ENCODE measurements at places on chromosomes 5 and 9.

DNA sequence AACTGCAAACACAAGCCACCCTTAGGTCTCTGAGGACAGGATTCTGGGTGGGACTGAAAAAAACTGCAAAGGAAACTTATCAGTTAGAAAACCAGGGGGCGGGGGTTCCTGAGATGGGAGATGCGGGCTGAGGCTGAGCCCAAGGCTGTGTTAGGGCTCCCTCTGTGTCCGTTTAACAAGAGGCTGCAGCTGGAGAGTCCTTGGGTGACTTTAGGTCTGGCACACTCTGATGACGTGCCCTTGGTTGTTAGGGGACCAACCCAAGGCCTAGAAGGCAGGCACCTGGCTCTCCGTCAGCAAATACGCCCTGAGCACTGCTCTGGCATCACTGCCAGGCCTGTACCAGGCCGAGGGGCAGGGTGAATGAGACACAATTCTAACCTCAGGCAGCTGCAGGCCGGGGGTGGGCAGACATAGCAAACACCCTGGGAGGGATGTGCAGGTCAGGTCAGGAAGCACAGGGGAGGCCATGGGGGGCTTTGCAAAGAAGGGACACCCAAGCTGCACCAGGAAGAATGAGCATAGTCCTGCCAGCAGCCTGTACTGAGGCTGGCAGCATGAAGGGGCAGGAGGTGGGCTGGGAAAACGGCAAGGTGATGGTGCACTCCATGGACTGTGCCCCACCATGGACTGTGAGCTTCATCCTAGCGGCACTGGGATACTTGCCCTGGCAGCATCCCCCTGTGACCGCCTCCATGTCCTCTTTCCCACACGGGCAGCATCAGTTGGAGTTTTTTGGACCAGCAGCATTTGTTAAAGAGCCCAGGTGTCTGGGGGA is 137.9 kb downstream of the GABBR2 start:
- DNase-seq, result no peak

GRCh38 chr9:125239631-125240597 is 1.2 kb downstream of the HSPA5 start:
- DNase-seq, result no peak

DNA sequence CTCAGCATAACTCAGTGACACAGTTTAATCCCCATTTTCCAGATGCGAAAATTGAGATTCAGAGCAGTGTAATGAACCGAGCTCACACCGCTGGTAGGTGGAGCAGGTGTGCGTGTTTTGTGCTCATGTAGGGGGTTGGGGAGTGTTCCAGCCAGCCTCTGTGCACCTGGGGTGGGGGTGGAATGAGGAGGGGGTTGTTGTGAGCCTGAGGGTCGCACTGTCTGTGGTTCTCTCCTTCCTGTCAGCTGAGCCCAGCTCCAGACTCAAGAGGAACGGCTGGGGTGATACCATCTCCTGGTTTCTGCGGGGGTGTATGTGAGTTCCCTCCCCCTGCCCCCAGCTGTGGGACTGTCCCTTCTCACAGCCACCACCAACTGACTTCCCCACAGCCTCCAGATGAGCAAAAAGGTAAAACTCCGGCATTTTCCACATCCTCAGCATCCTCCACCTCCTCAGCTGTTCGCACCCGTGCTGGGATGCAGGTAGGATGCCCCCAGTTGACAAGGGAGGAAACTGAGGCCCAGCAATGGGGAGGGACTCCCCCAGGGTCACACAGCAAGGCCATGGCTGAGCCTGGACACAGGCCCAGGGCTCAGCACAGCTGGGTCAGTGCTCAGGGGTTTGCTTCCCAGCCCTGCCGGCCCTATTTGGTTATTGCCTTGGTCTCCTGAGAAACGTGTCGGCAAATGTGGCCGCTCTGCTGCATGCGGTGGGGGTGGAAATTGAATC is 2.1 kb downstream of the SH2D3C start:
- peak; percentile 81 for DNase-seq

DNA sequence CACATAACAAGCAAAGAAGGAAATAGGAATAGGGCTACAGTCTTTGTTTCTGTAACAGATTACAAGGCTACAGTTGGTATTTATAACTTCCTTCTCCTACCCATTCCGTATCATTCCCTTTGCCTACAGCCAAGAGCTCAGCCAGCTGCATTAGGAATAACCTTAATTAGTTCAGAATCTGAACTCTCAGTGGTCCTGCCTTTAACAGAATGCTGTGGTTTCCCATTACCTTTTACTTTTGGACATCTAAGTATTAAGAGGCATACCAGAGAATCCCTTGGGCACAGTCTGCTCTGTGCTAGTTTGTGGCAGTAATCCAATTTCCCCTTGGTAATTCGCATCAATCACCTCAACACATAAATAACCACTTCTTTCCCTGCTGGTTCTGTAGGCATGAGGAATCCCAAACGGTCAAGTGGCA is 44.2 kb downstream of the PKD2L2 start:
- DNase-seq, result no peak

DNA sequence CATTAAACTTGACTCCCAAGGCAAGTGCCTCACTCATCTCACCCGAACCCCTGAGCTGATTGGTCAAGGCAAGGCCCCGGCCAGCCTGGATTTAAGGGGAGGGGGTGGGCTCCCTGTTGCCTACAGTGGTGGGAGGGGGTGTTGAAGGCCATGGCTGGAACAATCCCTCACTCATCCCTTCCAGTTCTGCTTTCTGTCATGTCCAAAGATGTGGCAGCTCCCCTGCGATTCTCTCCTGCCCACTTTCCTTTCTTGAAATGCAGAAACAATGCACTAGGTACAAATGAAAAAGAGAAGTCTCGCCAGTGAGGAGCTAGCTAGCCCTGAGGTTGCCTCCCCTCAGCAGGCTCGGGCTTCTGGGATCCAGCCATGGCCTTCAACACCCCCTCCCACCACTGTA is 240.9 kb downstream of the SYK start:
- no peak for DNase-seq
